ENCODE measurements at places on chromosomes 7 and 10.
A peak's percentile ranks its signal among the peaks of the same experiment; 100 is the strongest.

DNA sequence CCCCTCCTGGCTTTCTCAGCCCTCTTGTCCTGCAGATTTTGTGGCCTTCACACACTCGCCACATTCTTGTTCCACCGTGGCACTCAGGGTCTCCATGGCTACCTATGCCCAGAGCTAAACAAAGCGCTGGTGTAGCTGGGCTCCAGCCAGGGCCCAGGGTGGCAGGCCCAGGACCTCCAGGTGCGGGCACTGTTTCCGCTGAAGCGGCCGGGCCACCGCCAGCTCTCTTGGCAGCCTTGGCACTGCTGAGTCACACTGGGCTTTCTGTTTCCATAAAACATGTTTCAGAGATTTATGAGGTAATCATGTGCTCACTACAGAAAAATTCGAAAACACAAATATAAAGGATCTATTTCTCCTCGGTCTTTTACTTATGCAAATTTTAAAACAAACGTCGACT lies 51.3 kb downstream of the AOC1 start:
- DNase-seq, result peak; percentile 29

- DNase-seq, result no peak
Observed at GRCh38 chr10:113292086-113292485, 260.8 kb upstream of the HABP2 start.

- no peak for DNase-seq
Observed at GRCh38 chr7:158279539-158280447, 307.8 kb downstream of the PTPRN2 start.

GRCh38 chr7:139958599-139959284 lies 104.0 kb downstream of the PARP12 start:
- DNase-seq, result no peak

- no peak for DNase-seq
Observed at GRCh38 chr10:125722811-125723210, 3.3 kb downstream of the EDRF1 start.

GRCh38 chr7:27176962-27177794 lies 3.1 kb upstream of the HOXA10 start:
- DNase-seq, result no peak

All from caudate nucleus (tissue), 63 donors.